ENCODE measurements at places on chromosomes 1 and 21.

GRCh38 chr1:201633297-201633696 lies 94.4 kb downstream of the NAV1 start:
- no peak for DNase-seq

DNA sequence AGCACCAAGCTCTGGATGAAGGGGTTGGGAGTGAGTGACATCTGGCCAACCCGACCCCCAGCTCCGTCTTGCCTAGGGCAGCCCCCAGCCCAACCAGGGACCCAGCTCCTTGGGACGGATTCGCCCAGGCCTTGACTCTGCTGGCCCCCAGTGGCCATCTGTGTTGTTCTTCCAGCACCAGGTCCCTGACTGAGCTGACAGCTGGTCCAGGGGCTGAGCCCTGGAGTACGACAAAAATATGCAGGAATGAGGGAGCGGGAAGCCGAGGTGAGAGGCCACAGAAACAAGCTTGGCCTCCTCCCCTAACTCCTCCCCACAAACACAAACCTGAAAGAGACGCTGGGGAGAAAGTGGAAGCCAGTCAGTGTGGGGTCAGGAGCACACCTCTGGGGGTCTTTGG lies 55.0 kb upstream of the PAX7 start:
- DNase-seq, result peak; percentile 83

- no peak for DNase-seq
These were observed at the start of gene PRDX6 for GRCh38 chr1:173477286-173478093. Gene PRDX6, plus strand, starts transcription at chr1:173477335. Its CDS starts 63 bp downstream, at chr1:173477398.

DNA sequence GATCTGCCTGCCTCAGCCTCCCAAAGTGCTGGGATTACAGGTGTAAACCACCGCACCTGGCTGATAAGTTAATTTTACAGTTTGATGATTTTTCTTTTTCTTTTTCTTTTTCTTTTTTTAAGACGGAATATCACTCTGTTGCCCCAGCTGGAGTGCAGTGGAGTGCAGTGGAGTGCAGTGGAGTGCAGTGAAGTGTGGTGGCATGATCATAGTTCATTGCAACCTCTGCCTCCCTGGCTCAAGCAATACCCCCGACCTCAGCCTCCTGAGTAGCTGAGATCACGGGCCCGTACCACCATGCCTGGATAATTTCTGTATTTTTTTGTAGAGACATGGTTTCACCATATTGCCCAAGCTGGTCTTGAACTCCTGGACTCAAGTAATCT lies 84.4 kb upstream of the CXADR start:
- DNase-seq, result no peak

DNA sequence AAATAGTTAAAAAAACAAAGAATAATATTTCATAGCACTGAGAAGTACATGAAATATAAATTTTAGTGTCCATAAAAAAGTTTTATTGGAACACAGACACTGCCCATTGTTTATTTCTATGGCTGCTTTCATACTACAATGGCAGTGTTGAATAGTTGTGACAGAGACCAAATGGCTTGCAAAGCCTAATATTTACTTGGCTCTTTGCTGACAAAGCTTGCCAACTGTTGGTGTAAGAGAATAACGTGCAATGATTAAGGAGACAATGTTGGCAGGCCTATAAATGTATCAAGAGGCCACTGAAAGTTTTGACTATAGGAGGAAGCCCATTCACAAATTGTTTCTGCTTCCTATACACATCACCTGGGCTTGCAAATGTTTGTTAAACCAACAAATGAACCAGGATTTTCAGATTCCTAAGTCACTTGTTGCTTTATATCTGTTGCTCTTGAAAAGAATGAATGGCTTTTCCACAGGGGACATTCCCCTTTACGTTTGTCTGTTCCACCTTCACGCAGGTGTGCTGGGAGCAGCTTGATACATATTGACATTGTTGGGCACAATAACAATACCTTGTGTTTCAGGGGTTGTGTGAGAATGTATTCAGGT lies 5.5 kb upstream of the ST6GALNAC3 start:
- no peak for DNase-seq

DNA sequence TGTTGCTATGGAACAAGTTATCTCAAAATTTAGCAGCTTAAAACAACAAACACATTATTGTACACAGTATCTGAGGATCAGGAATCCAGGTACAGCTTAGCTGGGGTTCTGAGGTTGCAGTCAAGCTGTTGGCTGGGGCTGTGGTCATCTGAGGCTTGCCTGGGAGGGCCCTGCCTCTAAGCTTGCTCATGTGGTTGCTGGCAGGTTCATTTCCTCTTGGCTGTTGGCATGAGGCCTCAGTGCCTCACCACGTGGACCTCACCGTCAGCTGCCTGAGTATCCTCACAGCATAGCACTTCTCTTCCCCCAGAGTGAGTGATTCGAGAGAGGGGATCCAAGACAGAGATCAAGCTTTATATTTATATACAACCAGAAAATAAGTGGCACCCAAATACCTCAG lies 18.6 kb downstream of the NTPCR start:
- peak; percentile 31 for DNase-seq

GRCh38 chr1:77514921-77515776 lies 167.3 kb downstream of the ZZZ3 start:
- no peak for DNase-seq

DNA sequence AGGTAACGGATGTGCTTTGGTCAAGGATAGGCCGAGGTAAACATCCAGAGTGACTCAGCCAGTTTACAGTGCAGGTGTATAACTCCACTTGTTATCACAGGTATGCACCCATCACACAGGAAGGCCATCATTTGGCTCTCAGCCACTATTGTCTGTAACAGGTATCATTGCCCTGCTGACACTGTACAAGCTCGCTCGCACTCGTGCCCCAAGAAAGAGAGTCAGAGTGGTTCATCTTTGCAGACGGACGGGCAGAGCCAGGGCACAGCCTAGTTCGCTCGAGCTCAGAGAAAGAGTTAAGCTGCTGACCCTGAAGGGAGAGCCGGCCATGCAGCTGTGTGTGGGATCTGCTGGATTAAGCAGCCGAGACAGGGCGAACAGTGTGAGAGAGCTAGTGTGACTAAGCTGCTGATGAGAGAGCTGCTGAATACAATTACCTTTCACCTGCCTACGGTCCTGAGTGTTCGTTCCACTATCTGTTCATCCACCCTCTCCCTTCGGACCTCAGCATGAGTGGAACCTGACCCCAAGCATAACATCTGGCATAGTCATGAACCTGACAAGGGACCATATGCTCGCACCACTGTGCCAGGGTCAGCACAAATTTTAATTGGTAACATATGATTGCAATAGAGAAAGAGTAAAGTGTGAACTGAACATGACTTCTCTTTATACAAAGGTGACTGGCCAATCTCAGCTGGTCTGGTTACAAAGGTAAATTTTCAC lies 27.0 kb upstream of the LYPD8 start:
- DNase-seq, result no peak

DNA sequence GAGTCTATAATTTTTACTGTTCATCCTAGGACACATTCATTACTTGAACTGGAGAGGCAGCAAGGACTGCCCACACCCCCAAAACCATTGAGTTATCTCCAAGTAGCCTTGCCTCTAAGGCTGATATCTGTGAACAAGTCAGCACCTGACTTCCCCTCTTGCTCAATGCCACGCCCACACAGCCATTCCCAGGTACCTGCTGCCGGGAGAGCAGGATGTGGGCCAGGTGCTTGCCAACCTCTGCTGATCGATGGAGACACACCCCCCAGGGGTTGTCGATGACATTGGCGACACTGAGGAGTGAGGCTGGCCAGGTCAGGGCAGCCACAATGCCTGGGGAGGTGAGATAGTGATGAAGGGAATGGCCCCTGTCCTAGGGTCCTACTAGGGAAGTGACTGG lies 60.1 kb downstream of the TMCO4 start:
- no peak for DNase-seq

GRCh38 chr1:10785728-10786638 lies 10.5 kb downstream of the CASZ1 start:
- no peak for DNase-seq

GRCh38 chr1:43184995-43185394 lies 12.9 kb downstream of the CFAP57 start:
- DNase-seq, result no peak

GRCh38 chr1:211932933-211933254 lies 102.3 kb upstream of the LPGAT1 start:
- peak; percentile 39 for DNase-seq

DNA sequence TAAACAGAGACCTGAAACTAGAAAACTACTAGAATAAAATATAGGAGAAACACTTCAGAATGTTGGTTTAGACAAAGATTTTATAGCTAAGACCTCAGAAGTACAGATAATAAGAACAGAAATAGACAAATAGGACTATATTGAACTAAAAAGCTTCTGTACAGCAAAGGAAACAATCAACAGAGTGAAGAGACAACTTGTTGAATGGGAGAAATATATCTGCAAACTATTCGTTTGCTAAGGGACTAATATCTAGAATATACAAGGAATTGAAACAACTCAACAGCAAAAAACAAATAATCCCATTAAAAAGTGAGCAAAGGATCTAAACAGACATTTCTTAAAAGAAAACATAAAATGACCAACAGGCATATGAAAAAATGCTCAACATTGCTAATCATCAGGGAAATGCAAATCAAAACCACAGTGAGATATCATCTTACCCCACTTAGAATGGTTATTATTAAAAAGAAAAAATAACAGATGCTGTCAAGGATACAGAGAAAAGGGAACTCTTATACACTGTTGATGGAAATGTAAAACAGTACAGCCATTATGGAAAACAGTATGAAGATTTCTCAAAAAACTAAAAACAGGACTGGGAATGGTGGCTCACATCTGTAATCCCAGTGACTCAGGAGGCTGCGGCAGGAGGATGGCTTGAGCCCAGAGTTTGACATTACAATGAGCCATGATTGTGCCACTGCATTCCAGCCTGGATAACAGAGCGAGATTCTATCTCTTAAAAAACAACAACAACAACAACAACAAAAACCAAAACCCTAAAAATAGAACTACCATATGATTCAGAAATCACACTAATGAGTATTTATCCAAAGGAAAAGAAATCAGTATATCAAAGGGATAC lies 37.3 kb upstream of the ZSWIM5 start:
- no peak for DNase-seq

- DNase-seq, result no peak
These were observed 1.7 kb downstream of the PKNOX1 start for GRCh38 chr21:42975886-42976608.

GRCh38 chr1:156961709-156962108 lies 41.3 kb downstream of the LRRC71 start:
- DNase-seq, result peak; percentile 67

DNA sequence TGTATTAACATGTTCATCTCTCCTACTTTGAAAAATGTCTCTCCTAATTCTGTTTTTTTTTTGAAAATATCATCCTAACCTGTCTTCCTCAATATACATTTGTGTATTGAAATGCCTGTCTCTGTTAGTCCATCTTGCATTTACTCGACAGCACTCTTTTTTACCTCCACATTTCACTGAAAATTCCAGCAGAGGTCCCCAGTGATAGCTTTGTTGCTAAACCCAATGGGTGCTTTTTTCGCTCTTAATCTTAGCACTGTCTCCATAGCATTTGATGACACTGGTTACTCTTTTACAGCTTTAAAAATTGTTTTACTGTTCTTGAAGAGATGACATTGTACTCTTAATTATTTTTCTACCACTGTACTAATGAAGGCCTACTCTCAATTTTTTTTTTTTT lies 10.8 kb downstream of the OSBPL9 start:
- peak; percentile 44 for DNase-seq

- peak; percentile 93 for DNase-seq
These were observed 11.8 kb downstream of the TPM3 start for GRCh38 chr1:154179946-154180687.

- no peak for DNase-seq
These were observed 92.7 kb downstream of the TENT5C start for GRCh38 chr1:117698398-117699160.

DNA sequence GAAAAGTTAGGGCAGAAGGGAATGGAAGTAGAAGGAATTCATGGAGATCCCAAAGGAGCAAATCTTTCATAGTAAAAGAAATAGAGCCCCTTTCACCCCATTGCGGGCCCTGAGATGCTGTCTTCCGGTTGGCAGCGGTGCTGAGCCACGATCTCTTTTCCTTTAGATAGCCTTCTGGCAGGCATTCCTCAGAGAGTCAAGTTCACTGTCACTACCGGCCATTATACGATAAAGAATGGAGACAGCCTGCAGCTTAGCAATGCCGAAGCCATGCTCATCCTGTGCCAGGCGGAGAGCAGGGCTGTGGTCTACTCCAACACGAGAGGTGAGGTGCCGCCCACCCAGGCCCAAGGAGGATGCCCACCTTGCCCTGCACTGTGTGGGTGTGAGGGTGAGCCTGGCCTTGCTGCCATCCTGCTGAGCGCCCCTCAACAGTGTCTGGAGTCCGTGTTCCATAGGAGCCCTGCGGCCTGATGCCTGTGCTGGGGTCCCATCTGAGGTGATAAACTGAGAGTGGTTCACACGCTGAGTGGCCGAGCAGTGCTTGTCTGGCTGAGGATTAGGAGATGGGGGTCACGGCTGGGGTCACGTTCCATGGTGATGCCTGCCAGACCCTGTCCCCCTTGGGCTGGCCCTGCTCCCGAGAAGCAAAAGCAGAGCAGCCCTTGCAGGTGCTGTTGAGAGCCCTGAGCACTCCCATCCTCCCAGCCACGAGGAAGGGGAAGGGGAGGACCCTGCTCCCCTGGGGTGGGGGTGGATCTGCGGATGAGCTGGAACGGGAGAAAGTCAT lies 20.4 kb upstream of the PWP2 start:
- DNase-seq, result no peak

GRCh38 chr1:189958756-189959155 lies 518.9 kb downstream of the BRINP3 start:
- DNase-seq, result no peak

Data from suppressor macrophage treated with lipopolysaccharide for 1 hour (primary cell).